Heart right ventricle (tissue), 16 donors: ENCODE measurements at places on chromosomes 6 and 20. TPM values are rescaled to one million over a fixed set of nuclear protein-coding genes. Genes with fewer than 3 reads are reported as not detected.

Gene TNF
- not detected for total RNA-seq

DNA sequence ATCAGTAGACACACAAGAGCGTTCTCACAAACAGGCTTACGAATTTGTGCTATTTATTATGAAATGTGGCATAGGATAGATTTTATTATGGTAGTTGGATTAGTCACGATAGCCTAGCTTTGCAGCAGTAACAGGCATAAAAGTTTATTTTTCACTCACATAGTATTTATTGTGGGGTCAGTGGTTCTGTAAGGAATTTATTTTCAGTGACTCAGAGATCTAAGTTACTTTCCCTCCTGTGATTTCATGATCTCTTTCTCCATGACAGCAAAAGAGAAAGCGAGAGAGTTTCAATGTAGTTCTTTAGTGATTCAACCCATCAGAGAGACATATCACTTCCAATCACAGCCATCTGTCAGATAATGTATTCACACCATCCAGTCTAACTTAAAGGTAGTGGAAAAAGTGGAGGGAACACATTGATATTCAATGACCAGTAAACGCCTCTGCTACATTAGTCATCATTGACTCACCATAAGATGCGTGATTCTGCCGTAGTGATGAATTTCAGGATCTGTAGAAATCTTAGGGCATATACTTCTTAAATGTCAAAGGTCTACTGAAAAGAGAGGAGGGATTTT, 605.5 kb downstream of the HDGFL1 start:
- DNase-seq, result no peak

Gene TCF19
- 1.9 TPM for total RNA-seq

- no peak for DNase-seq
Observed at GRCh38 chr6:3744211-3744900, 7.2 kb downstream of the PXDC1 start.

Gene PDYN
- total RNA-seq, result not detected

DNA sequence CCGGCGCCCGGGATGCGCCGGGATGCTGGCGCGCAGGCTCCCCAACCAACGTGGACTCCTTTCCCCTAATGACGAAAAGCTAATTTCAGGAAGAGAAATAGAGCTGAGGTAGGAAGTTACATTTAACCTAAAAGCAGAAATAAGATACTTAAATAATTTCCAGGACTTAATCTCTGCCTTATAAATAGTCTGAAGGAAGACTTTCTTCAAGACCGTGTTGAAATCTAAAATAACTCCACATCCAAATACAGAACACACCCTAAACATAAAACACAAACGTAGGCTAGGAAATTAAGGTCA, 1.3 kb downstream of the ASF1A start:
- DNase-seq, result no peak

- DNase-seq, result no peak
Observed at GRCh38 chr6:6497976-6498375, 90.5 kb upstream of the LY86 start.

- no peak for DNase-seq
Observed at GRCh38 chr6:68333442-68333841, 301.6 kb upstream of the ADGRB3 start.

GRCh38 chr6:130138909-130139242, 83.9 kb downstream of the SAMD3 start:
- no peak for DNase-seq

DNA sequence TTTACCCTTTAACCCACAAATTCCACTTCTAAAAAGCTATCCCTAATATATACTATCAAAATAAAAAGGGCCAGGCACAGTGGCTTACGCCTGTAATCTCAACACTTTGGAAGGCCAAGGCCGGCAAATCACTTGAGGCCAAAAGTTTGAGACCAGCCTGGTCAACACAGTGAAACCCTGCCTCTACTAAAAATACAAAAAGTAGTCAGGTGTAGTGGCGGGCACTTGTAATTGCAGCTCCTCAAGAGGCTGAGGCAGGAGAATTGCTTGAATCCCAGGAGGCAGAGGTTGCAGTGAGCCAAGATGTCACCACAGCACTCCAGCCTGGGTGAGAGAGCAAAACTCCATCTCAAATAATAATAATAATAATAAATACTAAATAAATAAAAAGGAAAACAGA, 82.5 kb downstream of the TRIM27 start:
- DNase-seq, result no peak

DNA sequence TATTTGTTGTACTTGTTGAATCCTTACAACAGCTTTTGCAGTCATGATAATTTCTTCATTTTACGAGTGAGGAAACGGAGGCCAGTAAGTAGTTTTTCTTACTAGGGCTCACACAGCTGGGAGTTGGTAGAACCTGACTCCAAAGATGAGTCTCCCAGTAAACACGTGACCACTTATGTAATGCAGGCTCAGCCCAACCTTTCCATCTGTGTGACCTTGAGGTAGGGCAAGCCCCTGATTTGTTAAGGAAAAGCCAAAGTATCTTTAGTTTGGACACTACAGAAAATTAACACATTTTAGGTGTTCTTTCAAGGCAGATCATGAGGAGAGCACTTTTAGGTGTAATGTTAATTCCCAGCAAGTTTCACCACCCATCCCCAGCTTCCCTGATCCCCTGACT, 111.3 kb downstream of the LRRC1 start:
- DNase-seq, result no peak

Gene TCEA2
- 50.2 TPM for total RNA-seq

GRCh38 chr6:120279466-120280167, 930.1 kb upstream of the MAN1A1 start:
- no peak for DNase-seq
